ENCODE measurements at places on chromosomes 3 and 15.

DNA sequence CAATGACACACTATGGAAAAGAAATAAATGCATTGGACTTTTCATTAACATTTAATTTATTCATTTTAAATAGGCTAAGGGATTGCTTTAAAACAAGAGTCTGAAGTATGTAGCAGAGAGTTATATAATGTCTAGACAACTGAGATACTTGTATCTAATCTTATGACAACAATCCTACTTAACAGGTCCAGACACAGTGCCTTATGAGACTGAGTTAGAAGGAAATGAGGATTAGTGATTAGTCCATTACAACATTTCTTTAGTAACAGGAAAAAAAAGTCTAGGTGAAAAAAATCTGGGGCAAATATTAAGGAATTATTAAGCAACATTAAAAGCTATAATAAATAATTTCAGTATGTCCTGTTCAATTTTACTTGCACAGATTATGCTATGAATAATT is 140.6 kb downstream of the MEIS2 start:
- DNase-seq: no peak

- DNase-seq: no peak
Observed at GRCh38 chr3:37477711-37478487, 303.5 kb upstream of the LRRFIP2 start.

- DNase-seq: no peak
Observed at GRCh38 chr3:69044608-69045007, 7.5 kb downstream of the TMF1 start.

GRCh38 chr15:76278651-76279050 is 32.6 kb downstream of the ETFA start:
- no peak for DNase-seq

GRCh38 chr3:122101646-122102045 is 46.5 kb downstream of the CD86 start:
- no peak for DNase-seq

GRCh38 chr3:94875149-94875548 is 812.3 kb downstream of the NSUN3 start:
- DNase-seq: no peak

DNA sequence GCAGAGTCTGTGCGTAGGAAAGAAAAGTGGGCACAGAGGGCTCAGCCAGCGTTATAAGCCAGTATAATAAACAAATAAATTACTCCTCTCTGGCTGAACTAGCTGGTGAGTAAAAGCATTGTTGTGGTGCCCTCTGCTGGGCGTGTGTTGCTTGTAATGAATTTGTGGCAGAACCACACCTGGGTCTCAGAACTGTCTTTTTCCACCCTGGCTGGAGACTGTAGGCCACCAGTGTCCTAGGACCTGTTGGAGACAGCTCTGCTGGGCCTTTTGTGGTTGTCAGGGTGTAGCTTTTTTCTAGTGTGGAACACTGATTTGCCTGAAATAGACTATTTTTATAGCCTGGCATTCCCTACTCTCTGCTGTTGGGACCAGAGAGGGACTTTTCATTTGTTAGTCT is 130.5 kb upstream of the EIF1B start:
- DNase-seq: peak; percentile 48

- no peak for DNase-seq
Observed at GRCh38 chr15:88012233-88012632, 244.3 kb downstream of the NTRK3 start.

DNA sequence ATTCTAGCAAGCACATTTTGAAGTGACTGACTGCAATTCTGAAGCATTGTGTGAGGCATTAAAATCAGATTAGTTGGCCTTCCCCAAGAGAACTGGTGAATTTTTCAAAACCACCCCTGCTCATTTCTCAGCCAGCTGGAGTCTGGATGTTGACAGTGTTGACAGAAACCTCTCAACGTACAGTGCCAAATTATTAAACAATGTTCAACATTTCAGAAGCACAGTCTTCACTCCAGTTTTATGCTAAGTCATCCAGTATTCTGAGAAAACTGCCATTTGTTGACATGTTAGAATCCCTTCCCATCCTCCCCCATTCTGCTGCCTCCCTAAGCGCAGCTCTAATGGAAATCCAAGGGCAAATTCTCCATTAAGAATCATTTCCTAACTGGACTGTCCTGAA is 369.3 kb upstream of the TRIM42 start:
- DNase-seq: no peak

DNA sequence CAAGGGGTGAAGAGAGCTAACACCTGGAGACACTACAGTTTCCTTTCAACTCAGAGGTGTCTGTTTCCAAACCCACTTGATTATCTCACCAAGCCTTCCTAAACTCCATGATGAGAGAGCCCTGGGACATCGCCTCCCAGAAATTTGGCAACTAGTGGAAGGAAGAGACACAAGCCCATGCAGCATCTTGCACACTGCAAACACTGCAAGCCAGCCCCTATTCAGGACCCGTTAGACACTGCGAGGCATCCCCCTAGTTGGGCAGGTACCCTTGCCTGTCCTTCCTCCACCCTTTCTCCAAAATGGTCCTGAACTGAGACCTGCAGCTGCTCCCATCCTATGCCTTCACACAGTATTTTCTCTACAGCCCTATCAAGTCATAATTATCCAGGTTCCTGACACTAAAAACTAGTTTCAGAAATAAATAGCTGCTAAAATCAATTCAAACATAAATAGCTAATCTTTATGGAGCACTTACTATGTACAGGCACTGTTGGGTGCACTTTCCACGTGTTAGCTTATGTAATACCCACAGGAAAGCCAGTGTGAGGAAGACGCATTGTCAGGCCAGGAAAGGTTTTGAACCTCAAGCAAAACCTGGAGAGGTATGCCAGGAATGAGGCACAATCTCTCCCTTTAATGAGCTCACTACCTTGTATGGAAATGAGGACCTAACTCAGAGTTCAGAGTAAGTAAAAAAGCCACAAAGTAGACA is 2.8 kb downstream of the MAGI1 start:
- no peak for DNase-seq
